T-helper 1 cell (primary cell): ENCODE measurements at places on chromosomes 13 and 19.
A peak's percentile ranks its signal among the peaks of the same experiment; 100 is the strongest.

DNA sequence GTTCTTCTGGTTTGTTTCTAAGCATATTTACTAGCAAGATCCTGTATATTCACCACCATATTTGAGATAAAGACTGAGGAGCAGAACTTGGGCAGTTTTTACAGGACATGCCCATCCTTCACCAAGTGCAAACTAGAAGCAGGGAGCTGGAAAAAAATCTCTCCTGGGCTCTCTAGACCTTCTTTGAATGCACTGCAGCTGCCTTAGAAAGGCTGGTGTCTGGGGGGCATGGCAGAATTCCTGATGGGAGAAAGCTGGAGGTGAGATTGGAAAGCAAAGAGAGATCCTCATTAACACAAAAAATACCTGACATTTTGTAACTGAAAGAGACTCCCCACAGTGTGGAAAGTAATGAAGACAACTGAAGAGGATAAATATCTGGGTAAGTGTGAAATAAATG is 1612.1 kb downstream of the OLFM4 start:
- DNase-seq = no peak

DNA sequence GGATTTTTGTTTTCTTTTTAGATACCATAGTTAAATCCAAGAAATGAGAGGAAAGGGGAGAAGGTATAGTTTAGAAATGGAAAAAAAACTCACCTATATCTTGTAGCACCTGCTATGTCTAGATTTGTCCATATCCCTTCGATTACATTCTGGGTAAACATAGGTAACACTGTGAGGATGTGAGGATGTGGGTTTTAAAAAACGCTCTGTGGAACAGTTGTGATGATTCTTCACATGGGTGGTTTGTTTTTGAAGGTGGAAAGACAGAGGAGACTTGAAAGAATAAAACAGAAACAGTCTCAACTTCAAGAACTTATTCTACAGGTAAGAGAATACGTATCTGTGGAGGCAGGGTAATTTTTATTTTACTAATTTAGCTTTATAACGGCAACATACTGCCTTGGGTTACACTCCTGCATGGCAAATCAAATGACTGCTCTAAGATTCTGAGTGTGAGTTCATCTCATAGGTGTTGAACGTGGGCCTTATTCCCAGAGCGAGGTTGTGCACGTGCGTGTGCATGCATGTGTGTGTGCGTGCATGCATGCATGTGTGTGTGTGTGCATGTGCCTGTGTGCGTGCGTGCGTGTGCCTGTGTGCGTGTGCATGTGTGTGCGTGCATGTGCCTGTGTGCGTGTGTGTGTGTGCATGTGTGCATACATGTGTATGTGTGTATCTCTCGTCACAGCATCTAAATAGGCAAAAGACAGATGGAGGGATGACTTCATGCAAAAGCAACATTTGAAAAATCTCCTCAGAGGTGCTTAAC is 23.5 kb downstream of the ATP4B start:
- DNase-seq = no peak

DNA sequence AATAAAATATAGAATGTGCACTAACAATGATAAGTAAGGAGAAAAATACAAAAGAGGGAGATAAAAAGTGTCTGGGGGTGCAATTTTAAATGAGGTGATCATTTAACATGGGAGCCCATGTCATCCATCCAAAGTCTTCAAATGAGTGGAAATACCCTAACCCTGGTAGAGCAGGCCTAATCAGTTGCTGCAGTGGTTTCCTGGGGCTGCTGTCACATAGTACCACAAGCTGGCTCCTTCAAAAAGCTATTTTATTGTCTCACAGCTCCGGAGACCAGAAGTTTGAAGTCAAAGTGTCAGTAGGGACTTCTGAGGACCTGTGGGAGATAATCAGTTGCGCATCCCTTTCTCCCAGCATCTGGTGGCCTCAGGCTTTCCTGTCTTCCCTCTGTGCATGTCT is 717.9 kb downstream of the DIAPH3 start:
- no peak for DNase-seq

DNA sequence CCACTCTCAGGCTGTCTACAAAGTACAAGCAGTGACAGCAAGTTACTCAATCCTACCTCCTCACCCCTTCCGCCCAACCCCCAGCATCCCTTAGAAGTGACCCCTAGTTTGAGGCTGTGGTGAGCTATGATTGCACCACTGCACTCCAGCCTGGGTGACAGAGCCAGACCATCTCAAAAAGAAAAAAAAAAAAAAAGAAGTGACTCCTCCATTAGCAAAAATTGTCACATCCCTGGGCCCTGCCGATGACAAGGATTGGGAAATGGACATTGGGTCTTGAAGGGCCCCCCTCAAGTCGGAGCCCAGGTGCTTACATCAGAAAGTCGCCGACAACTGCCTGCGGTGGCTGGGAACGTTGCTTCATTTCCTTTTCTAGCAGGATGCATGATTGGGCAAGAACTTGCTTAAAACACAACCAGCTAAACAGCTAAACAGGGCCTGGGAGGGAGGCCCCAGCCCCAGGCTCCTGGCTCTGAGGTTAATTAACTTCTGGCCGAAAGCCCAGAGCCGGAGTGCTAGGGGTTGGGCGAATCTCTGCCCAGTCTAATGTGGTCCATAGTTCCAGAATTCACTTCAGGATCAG is 15.3 kb downstream of the RAB3D start:
- no peak for DNase-seq

DNA sequence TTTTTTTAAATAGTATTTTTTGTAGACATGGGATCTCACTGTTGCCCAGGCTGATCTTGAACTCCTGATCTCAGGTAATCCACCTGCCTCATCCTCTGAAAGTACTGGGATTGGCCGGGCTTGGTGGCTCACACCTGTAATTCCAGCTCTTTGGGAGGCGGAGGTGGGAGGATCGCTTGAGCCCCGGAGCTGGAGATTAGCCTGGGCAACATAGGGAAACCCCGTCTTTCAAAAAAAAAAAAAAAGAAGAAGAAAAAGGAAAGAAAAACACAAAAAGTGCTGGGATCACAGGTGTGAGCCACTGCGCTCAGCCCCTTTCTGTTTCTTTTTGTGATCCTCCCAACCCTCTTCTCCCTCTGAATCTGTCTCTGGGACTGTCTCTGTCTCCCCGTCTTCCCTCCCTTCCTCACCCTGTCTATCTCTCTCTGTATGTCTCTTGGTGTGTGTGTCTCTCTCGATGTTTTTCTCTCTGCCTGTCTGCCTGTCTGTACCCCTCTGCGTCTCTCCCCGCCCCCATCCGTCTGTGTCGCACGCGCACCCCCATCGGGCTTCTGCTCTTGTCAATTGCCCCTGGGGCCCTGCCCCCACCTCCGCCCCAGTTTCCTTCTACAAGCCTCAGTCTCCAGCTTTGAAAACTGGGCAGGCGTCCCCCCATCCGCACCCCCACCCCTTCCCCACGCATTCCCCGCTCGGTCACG is 540 bp upstream of the ZFP36 start:
- DNase-seq = peak; percentile 80

GRCh38 chr13:34913040-34913439 is 29.0 kb upstream of the NBEA start:
- DNase-seq = no peak

GRCh38 chr13:29513002-29513980 is 82.2 kb downstream of the SLC7A1 start:
- DNase-seq = no peak

DNA sequence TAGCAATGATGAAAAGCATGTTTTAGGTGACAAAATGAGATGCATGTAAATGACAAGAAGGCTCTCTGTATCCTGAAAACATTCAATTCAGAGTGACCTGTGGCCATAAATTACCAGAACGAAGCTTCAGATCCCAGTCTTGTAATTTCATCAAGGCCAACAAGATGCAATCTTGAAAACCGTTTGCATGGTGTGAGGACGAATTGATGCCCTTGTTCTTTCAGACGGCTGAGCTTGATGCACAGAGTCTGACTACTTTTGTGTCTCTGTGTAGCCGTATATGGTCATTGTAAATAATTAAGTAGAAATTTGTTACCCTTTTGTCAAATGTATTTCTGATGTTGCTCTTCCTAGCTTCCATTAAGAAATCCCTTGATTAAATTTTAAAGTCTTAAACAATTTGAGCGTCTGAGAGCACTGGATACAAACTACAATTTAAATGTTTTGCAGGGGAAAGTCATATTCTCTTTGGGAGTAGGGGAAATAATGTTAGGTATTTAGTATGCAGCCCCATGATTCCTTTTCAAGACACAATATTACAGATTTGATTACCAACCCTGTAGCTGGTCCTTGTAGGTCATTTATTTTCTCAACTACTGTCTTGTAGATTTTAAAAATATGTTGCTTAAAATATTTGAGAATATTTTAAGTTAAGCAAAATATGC is 125.8 kb upstream of the PCDH9 start:
- no peak for DNase-seq

DNA sequence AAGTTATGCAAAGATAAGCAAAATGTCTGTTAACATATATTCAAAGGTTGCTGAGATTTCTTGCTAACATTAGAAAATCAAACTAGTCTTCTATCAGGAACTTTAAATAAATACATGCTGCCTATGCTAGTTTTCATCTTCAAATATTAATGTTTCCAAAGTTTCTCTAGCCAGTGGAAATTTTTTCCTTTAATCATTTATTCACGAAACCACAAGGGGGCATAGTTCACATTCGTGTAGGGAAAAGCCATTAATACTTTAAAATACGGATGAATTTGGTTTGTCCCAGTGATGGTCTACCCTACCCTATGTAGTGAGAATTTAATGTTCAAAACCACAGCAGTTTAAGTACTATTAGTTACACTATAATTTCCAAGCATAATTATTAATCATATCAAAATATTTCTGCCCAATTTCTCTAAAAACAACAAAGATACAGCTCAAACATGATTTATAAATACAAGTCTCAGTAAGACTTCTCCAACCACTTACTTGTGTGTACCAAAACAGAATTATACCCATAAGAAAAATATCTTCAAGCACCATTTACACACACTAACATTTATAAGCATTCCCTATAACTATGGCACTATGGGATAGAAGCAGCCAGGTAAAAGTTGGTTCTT is 16.2 kb downstream of the NUFIP1 start:
- no peak for DNase-seq

DNA sequence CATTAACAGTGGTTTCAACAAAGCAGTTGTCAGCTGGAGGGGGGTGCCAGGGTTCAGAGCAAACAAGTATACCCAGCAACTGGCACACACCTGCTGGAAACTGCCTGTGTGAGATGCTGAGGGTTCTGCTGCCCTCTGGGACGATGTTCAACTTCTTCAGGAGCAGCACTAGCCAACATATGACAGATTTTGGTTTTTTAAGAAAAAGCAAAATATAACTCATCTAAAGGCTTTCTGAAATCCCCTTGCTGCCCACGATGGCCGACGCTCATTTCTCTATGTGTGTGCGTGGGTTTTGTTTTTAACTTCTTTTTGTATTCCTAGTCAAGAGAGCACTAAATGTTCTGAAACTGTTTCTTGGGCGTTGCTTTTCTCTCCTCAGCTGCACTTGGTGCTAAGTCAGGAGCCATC is 79.9 kb downstream of the MRPL57 start:
- DNase-seq = no peak

GRCh38 chr19:41356984-41357739 is 3.4 kb upstream of the TGFB1 start:
- peak; percentile 50 for DNase-seq

GRCh38 chr19:4748589-4748988 is 24.9 kb upstream of the DPP9 start:
- no peak for DNase-seq

- no peak for DNase-seq
These were observed 7.7 kb downstream of the NFILZ start for GRCh38 chr19:8638078-8638619.

DNA sequence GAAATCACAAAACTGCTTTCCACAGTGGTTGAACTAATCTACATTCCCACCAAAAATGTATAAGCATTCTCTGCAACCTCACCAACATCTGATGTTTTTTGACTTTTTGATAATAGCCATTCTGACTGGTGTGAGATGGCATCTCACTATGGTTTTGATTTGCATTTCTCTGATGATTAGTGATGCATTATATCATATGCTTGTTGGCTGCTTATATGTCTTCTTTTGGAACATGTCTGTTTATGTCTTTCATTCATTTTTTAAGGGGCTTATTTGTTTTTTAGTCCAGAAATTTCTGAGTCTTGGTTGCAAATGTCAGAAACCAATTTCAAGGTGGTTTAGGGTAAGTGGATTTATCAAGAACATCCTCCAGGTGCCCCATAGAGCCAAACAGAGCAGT is 484.8 kb upstream of the TSHZ3 start:
- DNase-seq = no peak

GRCh38 chr19:19452243-19453124 is 47.0 kb downstream of the GATAD2A start:
- no peak for DNase-seq

DNA sequence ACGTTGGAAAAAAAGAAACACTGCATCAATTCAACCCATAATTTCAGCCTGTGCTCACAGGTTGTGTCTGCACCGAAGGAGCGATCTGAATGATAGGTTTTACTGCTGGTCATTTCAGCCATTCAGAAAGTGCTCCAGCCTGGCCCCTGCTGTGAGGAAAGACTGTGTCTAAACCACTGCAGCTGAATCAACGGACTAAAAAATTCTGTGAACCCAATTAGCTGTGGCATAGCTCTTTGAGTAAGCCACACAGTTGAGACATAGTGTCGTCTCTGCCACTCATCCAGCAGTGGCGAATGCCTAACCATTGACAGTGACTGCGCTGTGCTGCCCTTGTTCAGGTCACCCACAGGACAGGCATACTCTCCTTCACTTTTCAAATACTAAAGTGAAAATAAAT is 179.8 kb downstream of the COG6 start:
- DNase-seq = no peak

- DNase-seq = no peak
These were observed 12.2 kb downstream of the CERS1 start for GRCh38 chr19:18883526-18884304.

- no peak for DNase-seq
These were observed 465.1 kb upstream of the PCDH20 start for GRCh38 chr13:61880578-61881283.

- peak; percentile 40 for DNase-seq
These were observed 2.1 kb upstream of the BSG start for GRCh38 chr19:570251-570686.

GRCh38 chr13:20291675-20292074 is 59.6 kb upstream of the GJB6 start:
- DNase-seq = no peak

DNA sequence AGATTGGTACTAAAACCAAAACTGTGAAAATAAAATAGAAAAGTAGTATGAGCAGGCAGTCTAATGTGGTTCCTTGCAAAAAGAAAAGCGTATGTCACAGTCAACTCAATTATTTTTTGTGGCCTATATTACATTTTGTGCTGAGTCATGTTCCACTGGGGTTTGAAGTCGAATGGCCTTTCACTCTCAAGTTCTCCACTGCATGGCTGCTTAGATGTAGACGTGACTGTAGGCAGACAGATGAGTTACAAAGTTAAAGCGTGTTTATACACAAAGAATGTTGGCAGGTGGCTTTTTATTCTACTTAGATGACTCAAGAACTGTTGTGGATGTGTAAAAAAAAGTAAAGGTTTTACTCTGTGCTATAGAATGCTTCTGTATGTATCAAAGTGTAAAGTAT is 133.9 kb downstream of the SLITRK6 start:
- no peak for DNase-seq

- DNase-seq = no peak
These were observed 146.5 kb upstream of the SOX21 start for GRCh38 chr13:94858856-94859255.

DNA sequence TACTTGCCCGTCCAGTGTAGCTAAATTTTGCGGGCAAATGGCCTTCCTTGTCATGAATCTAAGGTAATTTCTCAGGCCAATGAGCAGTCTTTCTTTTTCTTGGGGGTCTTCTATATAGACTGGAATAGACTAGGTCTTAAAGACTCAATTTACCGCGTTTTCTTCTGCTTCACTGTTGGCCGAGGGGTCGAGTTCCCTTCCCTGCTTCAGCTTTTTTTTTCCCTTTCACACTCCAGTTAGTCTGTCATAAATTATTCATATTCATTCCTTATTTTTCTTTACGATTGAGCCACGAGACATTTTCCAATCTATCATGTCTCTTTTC is 276 bp downstream of the ALG11 start:
- DNase-seq = no peak
